ENCODE measurements at places on chromosomes 3 and 15. TPM values are rescaled to one million over a fixed set of nuclear protein-coding genes. Genes with fewer than 3 reads are reported as not detected.
A peak's percentile ranks its signal among the peaks of the same experiment; 100 is the strongest.

GRCh38 chr15:81492969-81493645 lies 119.1 kb upstream of the TMC3 start:
- DNase-seq: no peak
- H3K4me3 ChIP-seq: no peak overlapping the region
- no peaks in the 10 kb centered on the region for H3K4me1 ChIP-seq
- H3K36me3 ChIP-seq: no peaks in the 10 kb centered on the region

Gene ANKRD63
- not detected for total RNA-seq

- H3K36me3 ChIP-seq: no peaks in the 10 kb centered on the region
- H3K4me3 ChIP-seq: no peak overlapping the region
- no peak for DNase-seq
- H3K27me3 ChIP-seq: no peaks in the 10 kb centered on the region
- H3K27ac ChIP-seq: no peak overlapping the region
- no peaks in the 10 kb centered on the region for H3K4me1 ChIP-seq
Observed at GRCh38 chr3:157938154-157938779, 168.0 kb downstream of the SHOX2 start.

Gene CFAP20DC
- 2.0 TPM for total RNA-seq

DNA sequence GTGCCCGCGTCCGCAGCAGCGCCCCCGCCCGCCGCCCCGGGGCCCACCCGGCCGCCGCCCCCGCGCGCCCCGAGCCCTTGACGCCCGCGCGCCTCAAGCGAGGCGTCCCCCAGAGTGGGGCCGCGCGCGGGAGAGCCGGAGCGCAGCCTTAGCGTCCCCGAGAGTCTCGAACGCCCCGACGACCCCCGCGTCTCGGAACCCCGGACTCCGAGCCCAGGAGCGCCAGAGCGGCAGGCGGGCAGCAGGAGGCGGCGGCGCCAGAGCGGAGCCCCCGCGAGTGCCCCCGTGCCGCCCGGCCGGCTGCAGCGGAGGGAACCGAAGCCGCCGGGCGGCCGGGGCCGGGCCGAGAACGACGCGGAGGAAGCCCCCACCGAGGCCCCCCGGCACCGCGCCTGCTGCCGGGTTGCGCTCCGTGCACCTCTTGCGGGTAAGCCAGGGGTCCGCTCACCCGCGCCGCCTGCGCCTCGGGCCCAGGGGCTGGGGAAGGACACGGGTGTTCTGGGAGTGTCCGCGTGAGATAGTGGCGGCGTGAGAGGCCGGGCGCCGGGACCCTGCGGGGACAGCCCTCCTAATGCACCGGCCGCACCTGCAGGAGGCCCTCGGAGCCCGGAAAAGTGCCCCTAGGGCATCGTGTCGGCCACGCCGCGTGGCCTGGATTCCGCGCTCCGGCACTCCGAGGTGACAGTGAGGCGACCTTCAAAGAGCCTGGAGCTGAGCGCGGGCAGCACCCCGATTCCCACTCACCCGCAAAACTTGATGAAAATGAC lies 52.0 kb upstream of the ULK4 start:
- H3K4me1 ChIP-seq: peaks cover 37% of the 10 kb centered on the region
- H3K36me3 ChIP-seq: peaks cover 6% of the 10 kb centered on the region
- peak; percentile 41 for DNase-seq
- peak overlapping the region; percentile 83 for H3K4me3 ChIP-seq
- no peaks in the 10 kb centered on the region for H3K27me3 ChIP-seq

DNA sequence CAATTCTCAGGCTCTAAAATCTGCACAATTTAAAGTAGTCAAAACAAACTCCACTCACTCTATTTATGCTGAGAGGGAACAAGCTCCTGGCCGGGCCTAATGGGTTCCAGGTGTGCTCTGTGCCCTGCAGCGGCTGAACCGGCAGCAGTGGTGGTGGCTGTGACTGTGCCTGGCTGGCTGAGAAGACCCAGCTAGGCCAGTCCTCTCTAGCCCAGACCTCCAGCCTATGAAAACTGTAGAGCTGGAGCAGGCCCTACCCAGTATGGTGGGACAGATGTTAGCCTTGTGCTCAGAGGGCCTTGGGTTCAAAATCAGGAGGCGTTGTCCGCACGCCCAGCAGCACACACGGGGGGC lies 37.0 kb downstream of the EPHB3 start:
- H3K27ac ChIP-seq: no peak overlapping the region
- H3K4me1 ChIP-seq: peaks cover 5% of the 10 kb centered on the region
- H3K4me3 ChIP-seq: no peak overlapping the region
- H3K27me3 ChIP-seq: peaks cover 34% of the 10 kb centered on the region

- H3K4me3 ChIP-seq: no peak overlapping the region
- no peak overlapping the region for H3K27ac ChIP-seq
- no peaks in the 10 kb centered on the region for H3K4me1 ChIP-seq
- no peaks in the 10 kb centered on the region for H3K27me3 ChIP-seq
- no peak for DNase-seq
Observed at GRCh38 chr3:73772076-73772886, 147.5 kb upstream of the PDZRN3 start.

- no peaks in the 10 kb centered on the region for H3K4me1 ChIP-seq
- no peak overlapping the region for H3K27ac ChIP-seq
- H3K4me3 ChIP-seq: no peak overlapping the region
Observed at GRCh38 chr3:121913305-121913990, 19.2 kb downstream of the SLC15A2 start.

- H3K36me3 ChIP-seq: no peaks in the 10 kb centered on the region
- no peak for DNase-seq
- no peaks in the 10 kb centered on the region for H3K27me3 ChIP-seq
- H3K4me1 ChIP-seq: no peaks in the 10 kb centered on the region
Observed at GRCh38 chr3:140151321-140151720, 216.3 kb downstream of the CLSTN2 start.

- H3K4me3 ChIP-seq: no peak overlapping the region
- no peak overlapping the region for H3K27ac ChIP-seq
Observed at GRCh38 chr3:62911526-62911925, 36.3 kb upstream of the CADPS start.

Gene AMT
- 6.2 TPM for total RNA-seq

- no peaks in the 10 kb centered on the region for H3K4me1 ChIP-seq
- DNase-seq: no peak
- H3K36me3 ChIP-seq: no peaks in the 10 kb centered on the region
- peaks cover 7% of the 10 kb centered on the region for H3K27me3 ChIP-seq
Observed at GRCh38 chr3:38313263-38313662, 31.2 kb downstream of the SLC22A14 start.

Gene FILIP1L
- 0.25 TPM for total RNA-seq

Gene CAV3
- not detected for total RNA-seq

Gene CAPN3
- total RNA-seq: 5.3 TPM

DNA sequence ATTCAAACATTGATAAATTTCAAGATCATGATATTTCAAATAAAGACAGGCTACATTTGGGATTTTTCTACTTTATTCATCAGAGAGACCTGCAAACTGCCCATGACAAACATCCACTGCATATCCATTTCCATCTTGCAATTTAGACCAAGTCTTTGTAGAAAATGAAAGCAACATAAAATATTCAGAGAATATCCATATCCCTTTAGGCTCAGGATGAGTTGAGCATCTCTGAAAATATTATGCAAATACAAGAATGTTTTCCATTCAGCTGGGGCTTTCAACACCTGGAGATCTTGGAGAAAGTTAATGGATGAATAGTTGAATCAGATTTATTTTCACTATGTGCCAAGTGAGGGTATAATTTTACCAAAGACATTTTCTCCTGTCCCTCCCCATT lies 103.4 kb downstream of the TUSC7 start:
- H3K27ac ChIP-seq: no peak overlapping the region
- no peaks in the 10 kb centered on the region for H3K27me3 ChIP-seq
- H3K4me3 ChIP-seq: no peak overlapping the region
- DNase-seq: no peak
- H3K4me1 ChIP-seq: no peaks in the 10 kb centered on the region
- no peaks in the 10 kb centered on the region for H3K36me3 ChIP-seq

DNA sequence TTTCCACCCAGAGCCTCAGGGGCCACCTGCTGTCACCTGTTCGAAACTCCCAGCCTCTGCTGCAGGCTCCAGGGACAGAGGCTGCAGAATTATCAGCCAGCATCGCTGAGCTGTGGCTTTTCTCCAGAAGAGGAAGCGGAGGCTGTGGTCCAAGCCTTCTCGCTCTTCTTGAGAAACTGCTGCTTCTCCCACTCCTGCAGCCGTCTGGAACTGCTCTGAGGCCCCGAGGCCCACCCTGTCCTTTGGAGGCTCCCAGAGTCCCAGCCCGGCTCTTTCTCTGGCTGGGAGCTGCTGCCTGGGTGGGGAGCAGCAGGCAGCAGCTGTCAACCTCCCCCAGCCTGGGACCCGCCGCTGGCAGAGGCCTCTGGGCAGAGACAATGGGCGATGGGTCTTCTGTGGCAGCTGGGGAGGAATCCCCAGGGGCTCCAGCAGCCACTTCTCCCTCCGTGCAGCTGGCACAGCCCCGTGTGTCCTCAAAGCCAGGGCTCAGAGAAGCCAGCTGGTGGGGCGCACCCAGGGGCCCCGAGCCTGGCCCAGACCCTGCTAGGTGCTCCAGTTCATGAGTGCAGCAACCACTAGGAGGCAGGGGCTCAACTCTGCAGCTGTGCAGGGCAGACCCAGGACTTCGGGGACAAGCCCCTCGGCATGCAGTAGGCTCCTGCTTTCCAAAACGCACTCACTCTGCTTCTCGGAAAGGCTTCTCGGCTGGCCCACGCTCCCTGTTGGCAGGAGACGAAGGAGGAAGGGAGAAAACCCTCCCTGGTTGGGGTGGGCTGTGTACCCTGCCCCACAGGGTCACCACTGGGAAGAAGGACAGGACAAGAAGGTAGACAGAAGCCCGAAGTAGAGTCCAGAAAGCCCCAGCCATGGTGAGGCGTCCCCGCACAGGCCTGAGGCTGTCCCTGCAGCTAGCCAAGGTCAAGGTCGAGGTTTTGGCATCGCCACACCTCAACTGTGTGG lies 49.9 kb upstream of the FURIN start:
- peaks cover 71% of the 10 kb centered on the region for H3K4me1 ChIP-seq
- peak overlapping the region; percentile 27 for H3K4me3 ChIP-seq
- peak; percentile 36 for DNase-seq
- no peaks in the 10 kb centered on the region for H3K27me3 ChIP-seq
- H3K36me3 ChIP-seq: peaks cover 21% of the 10 kb centered on the region
- peak overlapping the region; percentile 84 for H3K27ac ChIP-seq

- no peak for DNase-seq
- H3K4me1 ChIP-seq: no peaks in the 10 kb centered on the region
- H3K4me3 ChIP-seq: no peak overlapping the region
Observed at GRCh38 chr15:25208735-25209134, 230.1 kb downstream of the UBE3A start.
